ENCODE measurements at places on chromosomes 3 and 15.

- H3K4me1 ChIP-seq: no peaks in the 10 kb centered on the region
- H3K27me3 ChIP-seq: no peaks in the 10 kb centered on the region
- H3K27ac ChIP-seq: no peak overlapping the region
- H3K36me3 ChIP-seq: no peaks in the 10 kb centered on the region
These were observed 30.6 kb downstream of the SLC49A4 start for GRCh38 chr3:122825460-122825859.

DNA sequence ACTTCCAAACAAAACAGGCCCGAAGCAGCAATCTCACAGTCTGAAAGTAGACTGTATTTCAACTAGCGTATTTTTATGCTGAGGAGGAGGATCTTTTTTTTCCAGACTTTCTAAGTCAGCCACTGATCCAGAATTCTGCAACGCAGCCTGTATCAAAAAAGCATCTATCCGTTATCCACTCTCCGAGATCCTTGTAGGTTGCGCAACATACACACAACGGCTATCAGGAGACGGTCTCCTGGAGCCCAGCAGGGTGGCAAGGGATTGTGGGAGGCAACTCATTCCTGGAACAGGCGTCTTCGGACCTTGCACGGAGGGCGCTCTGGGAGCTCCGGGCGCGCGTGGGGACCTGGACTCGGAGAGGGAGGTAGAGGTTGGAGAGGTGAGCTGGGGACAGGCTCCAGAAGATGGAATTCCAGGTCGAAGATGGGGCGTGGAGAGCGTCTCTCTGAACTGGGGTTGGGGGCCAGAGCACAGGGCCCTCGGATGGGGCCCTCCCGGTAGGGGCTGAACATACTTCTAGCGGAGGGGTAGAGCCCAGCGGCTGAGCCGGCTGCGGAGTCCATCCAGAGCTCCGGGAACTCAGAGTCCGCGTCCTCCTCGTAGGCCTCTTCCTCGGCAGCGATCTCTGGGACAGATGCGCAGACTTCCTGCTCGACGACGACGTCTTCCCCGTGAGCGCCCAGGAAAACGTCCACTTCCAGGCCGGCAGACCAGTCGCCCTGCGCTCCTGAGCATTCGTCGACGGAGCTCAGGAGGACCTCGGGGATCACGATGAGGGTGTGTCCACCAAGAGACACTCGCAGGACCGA lies 932 bp downstream of the PRR23C start:
- no peaks in the 10 kb centered on the region for H3K4me1 ChIP-seq
- H3K36me3 ChIP-seq: no peaks in the 10 kb centered on the region
- H3K27ac ChIP-seq: no peak overlapping the region
- H3K4me3 ChIP-seq: no peak overlapping the region

DNA sequence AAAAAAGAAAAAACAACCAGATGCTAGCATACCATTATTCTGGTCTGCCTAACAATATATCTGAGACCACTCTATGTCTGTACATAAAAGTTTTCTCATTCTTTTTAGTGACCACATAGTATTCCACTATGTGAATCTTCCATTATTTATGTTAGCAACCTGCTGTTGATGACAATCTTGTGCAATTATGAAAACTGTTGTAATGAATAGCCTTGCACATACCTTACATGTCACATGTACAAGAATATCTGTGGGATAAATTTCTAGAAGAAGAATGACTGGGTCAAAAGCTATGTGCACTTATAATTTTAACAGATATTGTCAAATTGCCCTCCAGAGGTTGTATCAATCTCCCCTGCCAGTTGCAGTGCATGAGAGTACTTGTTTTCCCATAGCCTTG lies 62.5 kb downstream of the ARHGAP31 start:
- no peak overlapping the region for H3K27ac ChIP-seq
- peaks cover 4% of the 10 kb centered on the region for H3K4me1 ChIP-seq
- no peak for DNase-seq
- H3K36me3 ChIP-seq: no peaks in the 10 kb centered on the region
- no peak overlapping the region for H3K4me3 ChIP-seq

GRCh38 chr15:57384816-57385215 lies 8.5 kb downstream of the CGNL1 start:
- no peaks in the 10 kb centered on the region for H3K4me1 ChIP-seq
- no peak overlapping the region for H3K4me3 ChIP-seq
- no peak overlapping the region for H3K27ac ChIP-seq
- no peaks in the 10 kb centered on the region for H3K36me3 ChIP-seq

- H3K36me3 ChIP-seq: peaks cover 8% of the 10 kb centered on the region
- no peak overlapping the region for H3K4me3 ChIP-seq
- no peaks in the 10 kb centered on the region for H3K27me3 ChIP-seq
- no peak for DNase-seq
These were observed 19.4 kb downstream of the DHX36 start for GRCh38 chr3:154304936-154305335.

GRCh38 chr3:851098-851790 lies 241.6 kb upstream of the CNTN6 start:
- DNase-seq: no peak
- H3K36me3 ChIP-seq: no peaks in the 10 kb centered on the region
- no peaks in the 10 kb centered on the region for H3K4me1 ChIP-seq
- no peak overlapping the region for H3K27ac ChIP-seq
- no peak overlapping the region for H3K4me3 ChIP-seq
- no peaks in the 10 kb centered on the region for H3K27me3 ChIP-seq

- H3K4me1 ChIP-seq: peaks cover 21% of the 10 kb centered on the region
- no peak for DNase-seq
- H3K36me3 ChIP-seq: no peaks in the 10 kb centered on the region
- no peak overlapping the region for H3K4me3 ChIP-seq
- H3K27ac ChIP-seq: no peak overlapping the region
These were observed 8.3 kb downstream of the KIF23 start for GRCh38 chr15:69422336-69422895.

- no peaks in the 10 kb centered on the region for H3K27me3 ChIP-seq
- H3K27ac ChIP-seq: no peak overlapping the region
- H3K36me3 ChIP-seq: no peaks in the 10 kb centered on the region
- DNase-seq: no peak
These were observed 386.4 kb downstream of the ZBTB20 start for GRCh38 chr3:114760679-114761078.

GRCh38 chr3:133934073-133934970 lies 38.6 kb upstream of the RAB6B start:
- H3K4me1 ChIP-seq: peaks cover 3% of the 10 kb centered on the region
- DNase-seq: no peak
- H3K27ac ChIP-seq: no peak overlapping the region
- no peak overlapping the region for H3K4me3 ChIP-seq
- H3K36me3 ChIP-seq: no peaks in the 10 kb centered on the region
- peaks cover 70% of the 10 kb centered on the region for H3K27me3 ChIP-seq

DNA sequence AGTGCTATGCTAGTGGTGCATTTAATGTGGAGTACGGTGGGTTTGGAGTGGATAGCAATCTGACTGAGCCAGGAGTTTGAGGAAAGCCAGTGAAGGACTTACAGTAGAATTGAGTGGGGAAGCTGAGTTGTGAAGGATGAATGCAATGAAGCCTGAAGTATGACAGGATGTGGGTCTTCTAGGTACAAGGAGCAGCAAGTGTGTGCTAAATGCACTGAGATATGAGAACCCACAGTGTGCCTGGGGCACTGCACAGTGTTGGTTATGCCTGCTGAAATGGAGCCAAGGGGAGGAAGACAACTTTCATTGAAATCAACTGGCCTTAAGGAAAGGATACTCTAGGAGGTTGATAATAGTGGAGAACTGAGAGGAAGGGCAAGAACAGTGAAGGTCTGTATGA lies 105.5 kb upstream of the MRPL3 start:
- H3K36me3 ChIP-seq: no peaks in the 10 kb centered on the region
- no peak for DNase-seq
- no peak overlapping the region for H3K4me3 ChIP-seq
- no peaks in the 10 kb centered on the region for H3K4me1 ChIP-seq
- H3K27ac ChIP-seq: no peak overlapping the region

DNA sequence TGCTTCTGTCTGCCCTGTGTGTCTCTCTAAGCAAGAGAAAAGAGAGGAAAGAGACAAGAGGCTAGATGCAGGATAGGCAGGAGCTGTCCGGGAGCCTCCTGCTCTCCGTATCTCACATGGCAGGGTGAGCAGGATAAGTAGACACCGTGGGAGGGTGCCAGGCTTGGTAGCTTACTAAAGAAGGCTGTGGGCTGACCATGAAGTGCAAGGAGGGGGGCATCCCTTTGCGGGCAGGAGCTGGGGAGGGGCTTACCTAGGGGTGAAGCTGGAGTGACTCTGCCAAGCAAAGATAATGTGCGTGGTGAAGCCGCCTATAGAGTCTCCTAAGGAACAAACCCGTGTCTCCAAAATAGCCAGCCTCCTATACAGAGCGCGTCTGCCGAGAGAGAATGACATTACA lies 33.7 kb upstream of the TMC3 start:
- no peak overlapping the region for H3K4me3 ChIP-seq
- peaks cover 6% of the 10 kb centered on the region for H3K27me3 ChIP-seq
- H3K4me1 ChIP-seq: no peaks in the 10 kb centered on the region
- no peaks in the 10 kb centered on the region for H3K36me3 ChIP-seq
